ENCODE measurements at places on chromosomes 6 and 20. TPM values are rescaled to one million over a fixed set of nuclear protein-coding genes. Genes with fewer than 3 reads are reported as not detected.

The BNIP5 gene
- 2.4 TPM for polyA plus RNA-seq

DNA sequence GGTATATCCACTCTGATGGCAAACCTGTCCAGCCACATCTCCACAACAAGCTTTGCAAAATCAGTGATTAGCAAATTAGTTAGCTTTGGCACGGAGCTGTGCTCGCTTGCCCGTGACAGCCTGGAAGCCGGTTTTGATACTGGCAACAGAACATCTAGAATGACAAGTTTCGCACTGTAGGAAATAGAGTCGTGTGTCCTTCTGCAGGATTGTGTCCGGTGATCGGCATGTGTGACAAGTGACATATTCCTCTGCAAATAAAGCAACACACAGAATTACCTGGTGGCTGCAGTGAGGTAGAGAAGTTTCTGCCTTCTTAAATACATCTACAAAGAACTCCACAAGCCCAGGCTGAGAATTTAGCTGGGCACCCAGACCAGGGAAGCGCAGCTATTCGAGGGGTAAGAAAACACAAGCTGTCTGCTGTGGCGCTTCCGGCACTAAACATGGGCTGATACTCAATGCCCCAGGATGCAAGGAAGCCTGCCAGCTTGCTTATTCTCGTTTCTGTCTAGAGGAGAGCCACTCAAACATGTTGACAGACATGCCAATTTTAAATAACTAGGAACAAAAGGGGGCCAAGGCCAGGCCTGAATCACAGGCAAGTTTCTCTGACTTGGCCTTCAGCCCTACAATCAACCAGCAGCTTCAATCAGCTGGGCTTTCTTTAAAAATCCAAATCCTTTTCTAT is 22.2 kb downstream of the EIF2S2 start:
- H3K4me1 ChIP-seq, result peaks cover 8% of the 10 kb centered on the region
- no peak overlapping the region for H3K27ac ChIP-seq
- peak; percentile 43 for DNase-seq
- peaks cover 67% of the 10 kb centered on the region for H3K36me3 ChIP-seq
- H3K4me3 ChIP-seq, result no peak overlapping the region

The DEFB113 gene
- not detected for polyA plus RNA-seq

DNA sequence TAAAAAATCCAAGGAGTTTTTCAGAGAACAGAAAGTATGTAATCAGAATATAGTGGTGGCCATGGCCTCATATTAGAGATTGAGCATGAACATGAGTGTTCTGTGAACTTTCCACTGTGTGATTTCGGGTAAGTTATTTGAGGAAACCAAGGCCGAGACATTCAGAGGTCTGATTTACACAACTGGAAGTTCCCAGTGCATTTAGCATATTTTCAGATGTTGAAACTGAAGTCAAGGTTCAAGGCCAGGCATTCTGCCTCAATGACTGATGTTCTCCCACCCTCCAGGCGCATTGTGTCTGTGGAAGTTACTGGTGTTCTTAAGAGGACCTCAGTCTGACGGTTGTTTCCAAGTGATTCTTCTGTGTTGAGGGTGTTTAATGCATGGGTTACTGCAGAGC is 26.2 kb downstream of the RNF144B start:
- H3K36me3 ChIP-seq, result no peaks in the 10 kb centered on the region
- no peak overlapping the region for H3K4me3 ChIP-seq
- H3K4me1 ChIP-seq, result peaks cover 14% of the 10 kb centered on the region
- H3K27me3 ChIP-seq, result no peaks in the 10 kb centered on the region
- no peak for DNase-seq
- no peak overlapping the region for H3K27ac ChIP-seq

The EPM2A gene
- 4.3 TPM for polyA plus RNA-seq

The PRR18 gene
- polyA plus RNA-seq, result not detected
